LNCaP clone FGC (cell line): ENCODE measurements at places on chromosomes 3 and 15.

DNA sequence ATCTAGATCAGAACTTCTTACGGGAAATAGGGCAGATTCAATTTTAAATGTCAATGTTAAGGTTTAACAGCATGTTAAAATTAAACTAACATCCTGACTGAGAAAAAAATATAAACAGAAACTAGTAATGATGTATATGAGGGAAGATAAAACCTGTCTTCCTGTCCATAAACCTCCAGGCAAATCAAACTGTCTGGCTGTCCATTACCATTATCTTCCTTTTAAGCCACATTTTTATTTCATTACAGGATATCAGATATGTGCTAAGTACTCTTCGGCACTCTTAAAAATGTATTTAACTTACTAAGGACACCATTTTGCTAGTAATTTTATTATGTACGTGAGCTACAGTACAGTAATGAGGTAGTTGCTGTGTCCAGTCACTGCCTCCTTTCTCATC, 1461.7 kb upstream of the ALCAM start:
- no peak for DNase-seq

DNA sequence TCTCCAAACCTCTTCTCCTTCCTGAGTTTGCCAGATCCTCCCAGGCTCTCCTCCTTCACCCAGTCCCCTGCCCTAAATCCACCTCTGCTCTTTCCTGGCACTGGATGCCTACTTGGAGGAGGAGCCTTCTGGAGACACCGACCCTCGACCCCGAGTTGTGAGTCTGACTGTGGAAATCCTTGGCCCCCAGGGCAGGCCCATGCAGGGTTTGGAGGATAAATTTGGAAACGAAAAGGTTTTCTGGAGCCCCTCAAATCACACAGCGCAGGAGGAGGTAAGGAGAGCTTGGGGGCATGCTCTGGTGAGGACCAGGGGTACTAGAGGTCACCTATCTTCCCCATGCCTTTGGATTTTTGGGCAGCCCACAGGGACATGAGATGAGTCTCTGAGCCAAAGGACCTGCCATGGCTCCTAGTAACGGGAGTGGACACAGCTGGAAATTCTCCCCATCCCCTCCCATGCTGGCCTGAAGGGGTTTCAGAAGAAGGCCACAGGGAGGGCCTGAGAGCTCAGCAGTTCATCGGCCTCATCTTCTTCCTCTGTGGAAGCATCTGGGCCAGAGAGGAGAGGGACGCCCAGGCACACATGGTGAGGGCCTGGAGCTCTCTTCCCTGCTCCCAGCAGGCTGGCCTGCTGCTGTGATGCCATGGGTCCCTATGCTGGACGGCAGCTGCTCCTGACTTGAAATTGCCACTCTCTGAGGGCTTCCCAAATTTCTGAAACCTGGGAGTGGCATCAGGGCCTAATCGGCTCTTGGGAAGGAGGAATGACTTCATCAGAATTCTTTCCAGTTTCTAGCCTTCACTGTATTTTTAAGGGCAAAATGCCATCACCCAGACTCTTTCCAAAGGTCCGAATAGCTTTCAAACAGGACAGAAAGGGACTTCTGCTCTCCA, 68.6 kb upstream of the ITGA11 start:
- no peak for DNase-seq

DNA sequence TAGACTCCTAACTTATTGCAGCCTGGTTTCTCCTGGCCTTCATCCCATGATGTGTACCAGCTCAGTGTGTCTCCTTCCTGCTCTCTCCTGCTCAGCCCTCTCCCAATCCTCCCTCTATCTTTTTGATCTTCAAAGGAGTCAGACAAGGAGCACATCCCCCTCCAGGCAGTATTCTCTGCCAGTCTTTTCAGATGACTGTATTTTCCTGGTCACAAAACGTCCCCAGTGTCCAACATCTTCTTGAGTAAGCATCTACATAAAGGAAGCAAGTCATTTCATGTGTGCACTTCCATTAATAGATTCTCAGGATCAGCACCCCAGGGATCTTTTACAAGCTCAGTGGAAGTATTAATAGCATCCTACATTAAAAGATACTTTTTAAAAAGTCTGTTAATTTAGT, 148.9 kb upstream of the THBS1 start:
- DNase-seq, result no peak

DNA sequence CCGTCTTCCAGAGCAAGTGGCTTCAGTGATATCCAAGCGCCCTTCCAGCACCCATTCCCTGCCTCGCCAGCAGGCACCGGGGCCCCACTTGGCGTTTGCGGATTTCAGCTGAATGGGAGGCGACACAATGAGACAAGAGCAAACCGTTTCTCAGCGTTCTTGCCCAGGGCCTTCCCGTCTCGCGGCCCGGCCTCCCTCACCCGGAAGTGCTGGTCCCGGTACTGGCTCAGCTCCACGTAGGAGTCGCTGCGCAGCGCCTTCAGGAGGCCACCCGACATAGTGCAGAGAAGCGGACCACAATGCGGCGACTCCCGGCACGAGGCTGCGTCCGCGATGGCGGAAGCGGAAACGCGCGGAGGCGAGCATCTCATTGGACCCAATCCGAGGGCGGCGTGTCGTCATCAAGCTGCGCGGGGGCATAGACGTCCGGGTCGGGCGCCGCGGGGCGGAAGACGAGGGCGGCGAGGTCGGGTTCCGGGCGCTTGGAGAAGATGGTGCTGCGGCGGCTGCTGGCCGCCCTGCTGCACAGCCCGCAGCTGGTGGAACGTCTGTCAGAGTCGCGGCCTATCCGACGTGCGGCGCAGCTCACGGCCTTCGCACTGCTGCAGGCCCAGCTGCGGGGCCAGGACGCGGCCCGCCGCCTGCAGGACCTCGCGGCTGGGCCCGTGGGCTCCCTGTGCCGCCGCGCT, at the start of gene NCBP2:
TSS of gene NCBP2 (minus strand) at position 303 of the 689 bp plus-strand sequence. CDS start at position 278, 25 bp downstream.
- DNase-seq, result peak; percentile 94

- no peak for DNase-seq
Observed at GRCh38 chr15:37072181-37072580, 28.2 kb downstream of the MEIS2 start.

DNA sequence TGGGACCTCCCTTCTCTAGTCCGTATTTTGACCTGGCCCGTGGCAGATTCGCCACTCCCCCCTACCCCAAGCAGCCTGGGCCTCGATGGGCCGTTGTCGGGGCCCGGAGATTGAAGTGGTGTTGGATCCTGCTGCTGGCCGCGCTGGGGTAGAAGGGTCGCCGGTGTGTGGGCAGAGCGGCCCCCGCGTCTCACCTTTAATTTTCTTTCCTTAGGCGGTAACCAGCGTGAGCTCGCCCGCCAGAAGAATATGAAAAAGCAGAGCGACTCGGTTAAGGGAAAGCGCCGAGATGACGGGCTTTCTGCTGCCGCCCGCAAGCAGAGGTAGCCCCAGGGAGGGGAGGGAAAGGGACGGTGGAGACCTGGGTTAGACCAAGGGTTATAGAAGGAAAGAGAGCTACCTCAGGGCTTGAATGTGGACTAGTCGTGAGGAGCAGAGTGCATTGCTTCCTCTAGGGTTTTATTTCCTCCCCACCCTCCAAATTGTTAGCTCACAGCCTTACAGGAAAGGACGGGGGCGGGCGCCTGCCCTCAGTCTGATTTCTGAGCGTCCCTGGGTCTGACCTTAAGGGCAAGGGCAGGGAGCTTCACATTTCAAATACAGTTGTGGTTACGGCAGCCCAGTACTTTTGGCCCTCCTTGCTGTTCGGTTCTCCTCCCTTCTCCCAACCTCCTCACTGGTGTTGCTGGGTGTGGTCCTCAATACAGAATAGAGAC, 799 bp downstream of the SERF2 start:
- DNase-seq, result no peak

- no peak for DNase-seq
Observed at GRCh38 chr3:22378869-22379268, 627.9 kb upstream of the ZNF385D start.

- peak; percentile 93 for DNase-seq
Observed at GRCh38 chr15:101349047-101349951, 54.3 kb upstream of the SNRPA1 start.

DNA sequence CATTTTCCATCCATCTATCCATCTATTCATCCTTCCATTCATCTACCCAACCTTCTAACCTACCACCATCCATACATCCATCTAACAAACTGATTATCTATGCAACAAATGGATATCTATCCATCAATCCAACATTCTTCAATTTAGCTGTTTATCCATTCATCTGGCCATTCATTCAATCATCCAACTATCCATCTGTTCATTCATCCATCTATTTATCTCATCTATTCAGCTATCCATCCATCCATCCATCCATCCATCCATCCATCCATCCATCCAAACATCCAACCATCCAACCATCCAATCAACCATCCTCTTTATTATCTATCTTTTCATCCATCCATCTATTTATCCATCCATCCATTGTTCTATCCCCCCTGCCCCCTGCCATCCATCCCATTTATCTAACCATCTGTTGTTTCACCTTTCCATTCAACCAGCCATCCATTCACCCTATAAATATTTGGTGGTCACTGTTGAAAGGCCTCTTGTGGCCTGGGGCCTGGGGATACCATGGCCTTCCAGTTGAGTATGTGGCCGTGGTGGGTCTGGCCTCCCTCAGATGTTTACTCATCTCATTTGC, 44.7 kb downstream of the SLC6A6 start:
- DNase-seq, result no peak

DNA sequence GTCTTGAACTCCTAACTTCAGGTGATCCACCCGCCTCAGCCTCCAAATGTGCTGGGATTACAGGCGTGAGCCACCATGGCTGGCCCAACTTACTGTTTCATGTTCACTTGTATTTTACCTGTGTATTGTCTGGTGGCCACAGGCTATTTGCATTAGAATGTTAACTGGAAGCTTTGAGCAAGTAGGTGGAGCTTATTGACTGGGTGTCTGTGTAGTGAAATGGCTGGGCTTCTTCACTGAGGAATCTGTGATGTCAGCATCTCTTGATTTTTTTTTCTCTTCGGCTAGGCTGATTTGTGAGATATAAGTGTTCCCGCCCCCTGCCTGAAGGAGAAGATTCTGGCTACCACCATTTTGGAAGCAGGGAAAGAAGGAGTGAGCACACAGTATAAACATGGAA, 237.8 kb upstream of the PEX5L start:
- no peak for DNase-seq
